ENCODE measurements at places on chromosomes 1 and 21. TPM values are rescaled to one million over a fixed set of nuclear protein-coding genes. Genes with fewer than 3 reads are reported as not detected.

The FMO3 gene
- total RNA-seq, result not detected

The CLCA4 gene
- not detected for total RNA-seq

The ST6GALNAC3 gene
- 2.5 TPM for total RNA-seq

The CYYR1 gene
- not detected for total RNA-seq

The BSND gene
- not detected for total RNA-seq

The STYXL2 gene
- total RNA-seq, result not detected

The ERVH48-1 gene
- 0.17 TPM for total RNA-seq

The NEXN gene
- 1.9 TPM for total RNA-seq

The CDK18 gene
- total RNA-seq, result 4.1 TPM

The IFI44L gene
- 79.7 TPM for total RNA-seq

The DLGAP3 gene
- total RNA-seq, result 0.74 TPM

The PGLYRP3 gene
- not detected for total RNA-seq

DNA sequence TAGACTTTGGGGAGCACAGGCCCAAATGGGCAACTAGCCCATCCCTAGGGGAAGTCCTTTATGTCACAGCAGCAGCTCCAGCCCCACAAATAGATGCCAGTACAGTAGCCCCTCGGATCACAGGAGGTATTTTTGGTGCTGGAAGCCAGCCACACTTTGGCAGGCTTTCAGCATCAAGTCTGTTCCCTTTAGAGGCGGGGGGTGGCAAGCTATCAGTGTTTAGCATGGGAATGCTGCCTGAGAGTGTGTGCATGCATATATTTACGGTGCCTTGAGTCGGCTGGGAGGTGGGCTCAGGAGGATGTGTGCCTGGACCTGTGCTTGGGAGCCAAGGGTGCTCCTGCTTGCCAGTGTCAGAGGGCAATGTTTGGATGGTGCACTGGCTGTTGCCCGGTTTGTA lies 3.5 kb upstream of the PLXNA2 start:
- H3K36me3 ChIP-seq, result no peaks in the 10 kb centered on the region
- DNase-seq, result no peak
- no peak overlapping the region for H3K4me3 ChIP-seq
- peaks cover 10% of the 10 kb centered on the region for H3K4me1 ChIP-seq
- no peak overlapping the region for H3K27ac ChIP-seq
- peaks cover 15% of the 10 kb centered on the region for H3K27me3 ChIP-seq

DNA sequence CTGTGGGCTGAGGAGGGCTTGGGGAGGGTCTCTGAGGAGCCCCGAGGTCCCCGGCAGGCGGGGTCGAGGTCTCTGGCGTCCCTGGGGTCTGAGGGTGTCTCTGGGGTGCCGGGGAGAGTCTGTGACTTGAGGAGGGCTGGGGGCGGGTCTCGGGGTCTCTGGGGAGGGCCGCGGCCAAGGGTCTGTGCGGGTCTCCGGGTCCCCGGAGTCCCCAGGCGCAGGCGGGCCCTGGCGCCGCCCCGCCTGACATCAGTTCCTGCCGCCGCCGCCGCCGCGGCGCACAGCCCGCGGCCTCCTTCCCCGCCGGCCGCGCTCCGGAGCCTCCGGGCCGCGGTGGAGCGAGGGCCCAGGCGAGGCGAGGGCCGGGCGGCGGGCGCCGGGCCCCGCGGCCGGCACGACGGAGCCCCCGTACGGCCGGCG lies at the start of gene PLEKHM2:
Gene PLEKHM2, plus strand, starts transcription at position 279 of the 420 bp plus-strand sequence. CDS start 239 bp downstream, outside the sequence.
- peaks cover 12% of the 10 kb centered on the region for H3K36me3 ChIP-seq
- peak within 1 kb of the TSS; percentile 85 for H3K27ac ChIP-seq
- peaks cover 47% of the 10 kb centered on the region for H3K4me1 ChIP-seq
- H3K27me3 ChIP-seq, result no peaks in the 10 kb centered on the region

- no peak overlapping the region for H3K27ac ChIP-seq
- no peaks in the 10 kb centered on the region for H3K36me3 ChIP-seq
- H3K27me3 ChIP-seq, result peaks cover 4% of the 10 kb centered on the region
- H3K4me1 ChIP-seq, result no peaks in the 10 kb centered on the region
- no peak overlapping the region for H3K4me3 ChIP-seq
Measured at GRCh38 chr1:152252157-152252556, 28.2 kb upstream of the HRNR start.

GRCh38 chr1:179143322-179143721 lies 61.5 kb downstream of the TOR3A start:
- H3K4me3 ChIP-seq, result no peak overlapping the region
- H3K4me1 ChIP-seq, result peaks cover 41% of the 10 kb centered on the region
- H3K27ac ChIP-seq, result peak overlapping the region; percentile 68
- H3K36me3 ChIP-seq, result peaks cover 5% of the 10 kb centered on the region
- DNase-seq, result no peak
- no peaks in the 10 kb centered on the region for H3K27me3 ChIP-seq

- no peak overlapping the region for H3K27ac ChIP-seq
- no peak for DNase-seq
- H3K4me1 ChIP-seq, result no peaks in the 10 kb centered on the region
- no peaks in the 10 kb centered on the region for H3K27me3 ChIP-seq
- no peak overlapping the region for H3K4me3 ChIP-seq
- no peaks in the 10 kb centered on the region for H3K36me3 ChIP-seq
Measured at GRCh38 chr1:59034925-59035324, 251.1 kb upstream of the JUN start.

DNA sequence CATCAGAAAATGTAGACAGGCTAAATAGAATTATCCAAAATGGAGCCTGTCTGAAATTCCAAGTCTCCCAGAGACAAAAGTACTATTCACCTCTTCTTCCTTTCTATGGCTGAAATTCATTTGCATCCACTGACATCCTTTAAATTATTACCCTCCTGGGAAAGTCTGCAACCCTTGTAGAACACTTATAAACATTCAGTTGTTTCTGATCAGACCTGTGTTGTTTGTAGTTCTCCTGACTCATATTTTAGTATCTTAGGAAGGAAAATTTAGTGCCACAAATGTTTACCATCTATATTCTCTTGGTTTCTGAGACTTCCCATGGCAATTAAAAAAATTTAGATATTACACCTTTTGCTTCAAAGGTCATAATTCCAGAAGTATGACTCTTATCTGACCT lies 69.6 kb upstream of the C1orf105 start:
- peaks cover 3% of the 10 kb centered on the region for H3K36me3 ChIP-seq
- DNase-seq, result no peak
- no peak overlapping the region for H3K4me3 ChIP-seq

DNA sequence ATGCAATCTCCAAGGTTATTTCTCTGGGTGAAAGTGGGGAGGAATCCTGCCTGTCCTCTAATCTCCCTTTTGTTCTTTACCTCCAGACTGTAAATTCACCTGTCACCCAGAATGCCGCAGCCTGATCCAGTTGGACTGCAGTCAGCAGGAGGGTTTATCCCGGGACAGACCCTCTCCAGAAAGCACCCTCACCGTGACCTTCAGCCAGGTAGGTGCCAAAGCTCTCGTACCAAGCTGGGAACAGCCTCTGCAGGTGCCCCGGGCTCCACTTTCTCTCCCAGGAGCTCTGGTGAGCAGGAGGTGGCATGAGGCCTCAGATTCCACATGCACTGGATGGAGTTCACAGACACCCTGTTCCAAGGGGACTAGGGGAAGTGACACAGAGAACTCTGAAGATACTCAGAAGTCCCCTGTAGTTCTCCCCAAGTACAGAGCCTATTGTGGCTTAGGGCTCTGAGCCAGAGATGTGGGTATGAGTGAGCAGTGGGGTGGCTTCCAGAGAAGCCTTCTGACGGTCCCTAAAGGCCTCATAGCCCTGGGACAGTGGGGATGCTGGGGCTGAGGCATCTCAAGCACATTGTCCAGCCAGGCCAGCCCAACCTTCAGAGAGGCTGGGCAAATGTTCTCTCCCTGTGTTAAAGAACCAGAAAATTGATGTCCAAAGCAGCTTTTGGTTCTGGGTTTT lies 30.9 kb downstream of the RASSF5 start:
- H3K36me3 ChIP-seq, result peaks cover 1% of the 10 kb centered on the region
- no peaks in the 10 kb centered on the region for H3K27me3 ChIP-seq
- no peak for DNase-seq
- no peak overlapping the region for H3K27ac ChIP-seq

DNA sequence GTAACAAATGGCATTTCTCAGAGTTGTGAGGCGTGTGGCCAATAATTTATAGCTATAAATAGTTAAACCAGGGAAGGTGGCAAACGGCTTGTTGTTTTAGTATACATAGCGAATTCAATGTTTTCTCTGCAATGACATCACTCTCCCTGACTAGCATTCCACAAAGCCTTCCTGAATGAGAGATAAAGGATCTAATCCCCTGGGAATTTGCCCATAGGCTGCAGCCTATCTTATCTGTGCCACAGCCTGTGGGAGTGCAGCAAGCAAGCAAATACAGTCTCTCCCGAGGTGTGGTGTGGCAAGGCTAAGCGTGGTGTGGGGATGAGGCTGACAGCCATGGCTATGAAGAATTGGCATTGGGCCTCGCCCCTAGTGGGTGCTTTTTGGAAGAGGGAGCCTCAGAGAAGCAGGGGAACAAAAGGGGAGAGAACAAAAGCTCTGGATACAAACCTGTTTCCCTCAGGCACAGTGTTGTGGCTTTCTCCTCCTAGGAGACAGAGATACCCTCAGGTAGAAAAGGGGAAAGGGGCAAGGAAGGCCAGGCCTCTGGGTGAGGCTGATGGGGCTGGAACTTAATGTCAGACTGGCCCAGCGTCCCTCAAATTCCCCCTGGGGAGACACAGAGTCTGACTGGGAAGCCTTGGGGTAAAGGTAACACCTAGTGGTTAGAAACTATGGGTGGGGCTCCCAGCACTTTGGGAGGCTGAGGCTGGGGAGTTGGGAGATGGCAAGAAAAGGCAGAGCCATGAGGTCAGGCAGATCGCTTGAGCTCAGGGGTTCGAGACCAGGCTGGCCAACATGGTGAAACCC lies 8.9 kb downstream of the TAGLN2 start:
- no peak overlapping the region for H3K4me3 ChIP-seq
- H3K27me3 ChIP-seq, result no peaks in the 10 kb centered on the region
- no peak for DNase-seq
- H3K27ac ChIP-seq, result no peak overlapping the region
- peaks cover 48% of the 10 kb centered on the region for H3K4me1 ChIP-seq
- peaks cover 38% of the 10 kb centered on the region for H3K36me3 ChIP-seq

- H3K4me1 ChIP-seq, result no peaks in the 10 kb centered on the region
- no peak for DNase-seq
Measured at GRCh38 chr1:48947761-48948537, 171.3 kb upstream of the BEND5 start.

DNA sequence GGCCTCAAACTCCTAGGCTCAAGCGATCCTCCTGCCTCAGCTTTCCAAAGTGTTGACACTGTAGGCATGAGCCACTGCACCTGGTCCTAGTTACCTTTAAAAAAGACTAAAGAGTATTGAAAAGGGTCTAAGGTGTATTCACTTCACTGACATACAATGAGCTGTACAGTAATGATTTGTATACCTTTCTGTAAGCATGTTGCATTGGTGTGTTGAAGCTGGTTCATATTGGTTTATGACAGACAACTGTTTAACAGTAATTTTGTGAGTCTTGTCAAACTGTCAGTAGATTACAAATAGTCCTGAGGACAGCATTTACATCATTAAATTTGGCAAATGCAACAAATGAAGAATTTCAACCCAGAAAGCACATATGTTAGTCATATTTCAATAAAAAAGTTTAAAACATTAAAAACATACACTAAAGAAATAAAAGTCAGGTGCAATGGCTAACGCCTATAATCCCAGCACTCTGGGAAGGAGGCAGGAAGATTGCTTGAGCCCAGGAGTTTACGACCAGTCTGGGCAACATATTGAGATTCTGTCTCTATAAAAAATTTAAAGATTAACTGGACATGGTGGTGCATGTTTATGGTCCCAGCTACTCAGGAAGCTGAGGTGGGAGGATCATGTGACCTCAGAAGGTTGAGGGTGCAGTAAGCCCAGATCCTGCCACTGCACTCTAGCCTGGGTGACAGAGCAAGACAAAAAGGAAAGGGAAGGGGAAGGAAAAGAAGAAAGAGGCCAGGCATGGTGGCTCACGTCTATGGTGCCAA lies 88.3 kb upstream of the HP1BP3 start:
- peaks cover 21% of the 10 kb centered on the region for H3K36me3 ChIP-seq
- H3K27me3 ChIP-seq, result no peaks in the 10 kb centered on the region
- H3K4me3 ChIP-seq, result no peak overlapping the region
- no peaks in the 10 kb centered on the region for H3K4me1 ChIP-seq
- no peak overlapping the region for H3K27ac ChIP-seq
- DNase-seq, result no peak

Data from activated naive CD4-positive, alpha-beta T cell treated with anti-CD3 and anti-CD28 coated beads for 36 hours (primary cell).